ENCODE measurements at places on chromosomes 2 and 18. TPM values are rescaled to one million over a fixed set of nuclear protein-coding genes. Genes with fewer than 3 reads are reported as not detected.

The AQP12B gene
- total RNA-seq: not detected

The TNFAIP6 gene
- total RNA-seq: not detected

DNA sequence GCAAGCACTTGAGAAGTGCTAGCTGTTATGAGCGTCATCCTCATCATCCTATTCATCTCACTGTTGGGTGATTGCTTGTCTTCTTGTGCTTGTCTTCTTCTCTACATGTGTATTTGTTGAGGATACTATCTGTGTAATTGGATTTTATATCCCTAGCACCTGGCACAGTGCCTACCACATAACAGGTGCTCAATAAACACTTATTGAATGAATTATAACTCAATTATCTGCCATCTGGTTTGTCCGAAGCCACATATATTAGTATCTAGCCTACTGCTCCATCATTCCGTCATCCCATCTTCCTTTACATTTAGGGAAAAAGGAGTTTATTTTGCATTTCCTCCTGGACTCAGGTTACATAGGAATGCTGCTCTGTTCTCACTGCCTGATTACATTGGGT lies 330.4 kb upstream of the ETAA1 start:
- H3K27me3 ChIP-seq: no peaks in the 10 kb centered on the region
- H3K4me3 ChIP-seq: no peak overlapping the region
- H3K36me3 ChIP-seq: no peaks in the 10 kb centered on the region
- no peak for DNase-seq

DNA sequence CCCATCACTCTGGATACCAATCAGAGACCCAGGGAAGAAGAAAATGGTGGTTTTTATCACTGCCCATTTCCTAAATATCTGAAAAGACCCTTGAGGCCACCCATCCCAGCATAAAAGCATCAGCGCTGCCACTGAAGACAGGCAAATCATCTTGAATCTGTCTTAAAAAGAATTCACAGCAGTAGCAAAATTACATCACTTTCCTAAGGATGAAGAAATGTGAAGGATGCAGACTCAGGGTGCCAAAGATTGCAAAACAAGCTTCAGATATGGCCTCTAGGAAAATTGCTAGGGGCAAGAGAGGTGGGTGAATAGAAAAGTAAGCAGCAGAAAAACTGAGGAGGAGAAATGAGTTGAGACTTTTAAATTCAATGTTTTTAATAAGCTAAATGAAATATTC lies 70.0 kb downstream of the SLC25A12 start:
- peaks cover 4% of the 10 kb centered on the region for H3K36me3 ChIP-seq
- no peak for DNase-seq
- no peaks in the 10 kb centered on the region for H3K4me1 ChIP-seq
- H3K27ac ChIP-seq: no peak overlapping the region
- H3K27me3 ChIP-seq: no peaks in the 10 kb centered on the region
- no peak overlapping the region for H3K4me3 ChIP-seq

DNA sequence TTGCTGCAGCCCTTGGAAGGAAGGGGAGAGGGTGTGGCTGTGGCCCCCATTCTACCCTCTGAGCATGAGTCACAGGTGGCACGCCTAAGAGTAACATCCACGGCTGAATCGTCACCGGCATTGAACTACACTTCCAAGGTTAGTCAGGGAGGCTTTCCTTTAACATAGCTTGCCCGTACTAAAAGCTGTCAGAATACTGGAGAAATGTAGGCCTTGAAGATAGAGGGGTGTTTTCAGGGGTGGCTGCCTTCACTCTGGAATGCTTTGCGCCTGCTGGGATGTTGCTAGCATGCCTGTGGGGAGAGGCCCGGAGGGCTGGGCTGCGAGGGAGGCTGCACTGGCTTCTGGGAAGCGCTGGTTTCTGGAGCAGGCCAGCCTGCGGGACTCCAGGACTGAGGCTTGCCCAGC lies 333.7 kb downstream of the AGAP1 start:
- DNase-seq: no peak
- no peaks in the 10 kb centered on the region for H3K4me1 ChIP-seq

- no peak overlapping the region for H3K4me3 ChIP-seq
- DNase-seq: no peak
- H3K27me3 ChIP-seq: no peaks in the 10 kb centered on the region
Observed at GRCh38 chr2:37637190-37637860, 34.1 kb downstream of the CDC42EP3 start.

DNA sequence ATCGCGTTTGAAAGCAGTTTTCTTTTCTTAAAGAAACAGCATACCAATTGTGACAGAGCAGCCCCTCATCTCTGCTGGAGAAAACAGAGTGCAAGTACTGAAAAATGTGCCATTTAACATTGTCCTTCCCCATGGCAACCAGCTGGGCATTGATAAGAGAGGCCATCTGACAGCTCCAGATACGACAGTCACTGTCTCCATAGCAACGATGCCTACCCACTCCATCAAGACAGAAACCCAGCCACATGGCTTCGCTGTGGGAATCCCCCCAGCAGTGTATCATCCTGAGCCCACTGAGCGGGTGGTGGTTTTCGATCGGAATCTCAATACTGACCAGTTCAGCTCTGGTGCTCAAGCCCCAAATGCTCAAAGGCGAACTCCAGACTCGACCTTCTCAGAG lies 9.5 kb downstream of the GRHL1 start:
- H3K36me3 ChIP-seq: no peaks in the 10 kb centered on the region
- DNase-seq: no peak
- no peaks in the 10 kb centered on the region for H3K4me1 ChIP-seq
- no peaks in the 10 kb centered on the region for H3K27me3 ChIP-seq

The RAX gene
- total RNA-seq: not detected

The SPDYA gene
- 9.8 TPM for total RNA-seq

DNA sequence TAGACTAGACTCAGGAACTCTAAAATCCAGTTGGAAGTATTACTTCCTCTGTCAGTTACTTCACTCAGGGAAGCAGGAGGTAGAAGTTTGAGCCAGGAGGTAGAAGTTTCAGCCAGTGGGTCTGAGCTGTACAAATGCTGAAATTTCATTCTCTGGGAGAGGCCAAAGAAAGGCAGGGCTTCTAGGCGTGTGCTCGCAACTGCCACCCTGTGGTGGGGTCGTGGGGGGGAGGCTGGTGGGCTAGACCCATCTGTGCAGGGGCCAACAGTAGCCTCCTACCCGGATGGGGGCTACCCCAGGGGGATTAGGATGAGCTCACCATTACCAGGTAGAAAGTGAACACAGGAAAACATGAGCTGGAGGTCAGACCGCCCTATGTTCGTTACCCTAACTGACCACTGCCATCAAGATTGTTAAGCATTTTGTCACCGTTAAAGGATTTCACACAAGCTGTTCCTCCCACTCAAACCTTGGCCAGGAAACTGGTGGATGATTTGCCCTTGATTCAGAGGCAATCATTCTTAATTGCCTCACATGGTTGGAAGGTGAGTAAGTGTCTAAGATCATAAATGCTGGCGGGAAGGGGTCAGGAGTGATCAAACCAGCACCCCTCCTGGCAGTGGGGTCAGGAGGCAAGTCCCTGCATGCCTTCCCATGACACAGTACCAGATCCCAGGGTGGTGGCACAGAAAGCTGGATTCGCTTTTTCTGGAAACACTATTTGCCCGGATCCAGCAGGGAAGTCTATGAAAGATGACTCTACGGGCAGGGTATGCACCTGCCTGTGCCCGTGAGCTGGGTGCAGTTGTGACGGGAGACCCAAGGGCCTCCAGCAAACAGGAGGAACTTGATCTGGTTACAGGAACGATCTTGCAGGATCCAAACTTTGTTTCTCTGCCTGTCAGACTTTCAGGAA lies 5.2 kb upstream of the FHL2 start:
- H3K4me1 ChIP-seq: peaks cover 5% of the 10 kb centered on the region
- no peaks in the 10 kb centered on the region for H3K27me3 ChIP-seq
- DNase-seq: no peak

- H3K4me1 ChIP-seq: no peaks in the 10 kb centered on the region
- no peak overlapping the region for H3K4me3 ChIP-seq
- no peaks in the 10 kb centered on the region for H3K27me3 ChIP-seq
- no peak overlapping the region for H3K27ac ChIP-seq
- no peak for DNase-seq
Observed at GRCh38 chr2:224126003-224126402, 86.9 kb upstream of the SERPINE2 start.

The GBX2 gene
- total RNA-seq: not detected

GRCh38 chr2:31903109-31903780 lies 107.6 kb downstream of the MEMO1 start:
- no peak for DNase-seq
- H3K27me3 ChIP-seq: no peaks in the 10 kb centered on the region
- H3K27ac ChIP-seq: no peak overlapping the region
- H3K36me3 ChIP-seq: peaks cover 18% of the 10 kb centered on the region
- H3K4me1 ChIP-seq: no peaks in the 10 kb centered on the region

The CTAGE1 gene
- not detected for total RNA-seq

GRCh38 chr2:204250692-204251091 lies 294.6 kb upstream of the PARD3B start:
- no peak for DNase-seq
- H3K36me3 ChIP-seq: no peaks in the 10 kb centered on the region
- no peaks in the 10 kb centered on the region for H3K4me1 ChIP-seq

The PCARE gene
- not detected for total RNA-seq

DNA sequence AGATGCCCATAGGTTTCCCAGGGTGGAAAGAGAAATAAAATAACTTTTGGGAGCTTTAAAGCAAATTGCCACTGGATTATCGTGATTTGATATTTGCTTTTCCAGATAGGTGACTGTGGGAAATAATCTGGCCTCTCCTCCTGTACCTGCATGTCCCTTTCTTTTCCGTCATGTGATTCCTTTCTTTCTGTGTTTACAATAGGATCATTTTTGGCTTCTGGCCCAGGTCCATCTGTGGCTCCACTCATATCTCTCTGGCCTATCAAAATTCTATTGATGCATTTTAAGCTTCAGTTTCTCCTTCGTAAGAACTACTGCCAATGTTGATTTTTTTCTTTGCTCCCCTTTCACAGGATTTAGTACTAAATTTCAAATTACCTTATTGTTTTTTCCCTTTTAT lies 153.6 kb downstream of the CCDC85A start:
- no peak overlapping the region for H3K4me3 ChIP-seq
- DNase-seq: no peak
- no peaks in the 10 kb centered on the region for H3K4me1 ChIP-seq
- no peaks in the 10 kb centered on the region for H3K36me3 ChIP-seq
